ENCODE measurements at places on chromosomes 5 and 9. TPM values are rescaled to one million over a fixed set of nuclear protein-coding genes. Genes with fewer than 3 reads are reported as not detected.

PCDHGA4 gene
- 0.49 TPM for polyA plus RNA-seq

SLC9A3 gene
- polyA plus RNA-seq = 1.5 TPM

GCNT4 gene
- polyA plus RNA-seq = 0.26 TPM

STXBP1 gene
- polyA plus RNA-seq = 2.9 TPM

CDX1 gene
- polyA plus RNA-seq = not detected

FGFR4 gene
- polyA plus RNA-seq = 129 TPM

ZNF474 gene
- not detected for polyA plus RNA-seq

PRDM12 gene
- 0.08 TPM for polyA plus RNA-seq

PNPLA7 gene
- 1.9 TPM for polyA plus RNA-seq

NUTM2G gene
- polyA plus RNA-seq = not detected

SHISAL2B gene
- not detected for polyA plus RNA-seq

SPINK6 gene
- polyA plus RNA-seq = not detected

IFNA2 gene
- polyA plus RNA-seq = not detected

CCDC183 gene
- polyA plus RNA-seq = 66.4 TPM

HAVCR2 gene
- 0.16 TPM for polyA plus RNA-seq

IFNA13 gene
- polyA plus RNA-seq = not detected
